CD4-positive, alpha-beta T cell treated with Interleukin-1 beta for 1 hour (primary cell): ENCODE measurements at places on chromosomes 5 and 9.

- no peak for DNase-seq
Measured at GRCh38 chr9:98944057-98944733, 488 bp downstream of the COL15A1 start.

- no peak for DNase-seq
Measured at GRCh38 chr5:77337246-77337645, 126.8 kb downstream of the PDE8B start.

- DNase-seq = no peak
Measured at GRCh38 chr5:111127453-111128195, 35.5 kb downstream of the WDR36 start.

GRCh38 chr9:98146101-98146991 lies 27.3 kb upstream of the TRIM14 start:
- no peak for DNase-seq

GRCh38 chr5:172556971-172557461 lies 84.0 kb upstream of the NEURL1B start:
- DNase-seq = no peak

DNA sequence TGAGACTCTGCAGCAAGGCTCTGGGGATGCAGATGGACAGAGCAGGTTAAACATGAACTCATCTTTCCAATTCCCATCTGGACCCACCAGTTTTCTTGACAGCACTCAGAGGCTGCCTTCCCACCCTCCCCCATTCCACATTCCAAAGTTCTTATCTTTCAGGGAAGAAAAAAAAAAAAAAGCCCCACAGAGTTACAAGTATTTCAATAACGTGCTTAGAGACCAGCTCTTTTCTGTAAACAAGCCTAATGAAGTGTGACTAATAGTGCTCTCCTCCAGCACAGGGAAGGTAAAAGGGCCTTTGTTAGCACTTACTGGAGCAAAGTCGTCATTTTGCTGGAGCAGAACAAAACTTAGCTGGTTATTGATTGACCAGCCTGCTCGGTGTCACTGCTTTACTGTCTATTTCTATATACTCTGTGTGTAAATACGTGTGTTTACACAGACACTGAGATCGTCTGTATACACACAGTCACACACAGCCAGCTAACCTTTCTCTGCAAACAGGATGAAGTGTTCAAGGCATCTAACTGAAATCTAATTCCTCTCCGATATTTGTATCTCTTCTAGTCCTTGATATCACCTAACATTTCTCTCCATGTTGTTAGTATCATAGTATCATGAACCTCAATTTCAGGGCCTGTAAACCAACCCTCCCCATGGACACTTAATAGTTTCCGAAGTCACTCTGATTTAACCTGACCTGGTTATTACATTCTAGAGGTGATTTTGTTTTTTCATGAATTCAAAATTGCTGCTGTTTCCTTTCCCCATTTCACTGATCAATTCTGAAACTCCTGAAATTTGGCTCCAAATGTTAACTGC lies 84.9 kb downstream of the ZNF608 start:
- no peak for DNase-seq

DNA sequence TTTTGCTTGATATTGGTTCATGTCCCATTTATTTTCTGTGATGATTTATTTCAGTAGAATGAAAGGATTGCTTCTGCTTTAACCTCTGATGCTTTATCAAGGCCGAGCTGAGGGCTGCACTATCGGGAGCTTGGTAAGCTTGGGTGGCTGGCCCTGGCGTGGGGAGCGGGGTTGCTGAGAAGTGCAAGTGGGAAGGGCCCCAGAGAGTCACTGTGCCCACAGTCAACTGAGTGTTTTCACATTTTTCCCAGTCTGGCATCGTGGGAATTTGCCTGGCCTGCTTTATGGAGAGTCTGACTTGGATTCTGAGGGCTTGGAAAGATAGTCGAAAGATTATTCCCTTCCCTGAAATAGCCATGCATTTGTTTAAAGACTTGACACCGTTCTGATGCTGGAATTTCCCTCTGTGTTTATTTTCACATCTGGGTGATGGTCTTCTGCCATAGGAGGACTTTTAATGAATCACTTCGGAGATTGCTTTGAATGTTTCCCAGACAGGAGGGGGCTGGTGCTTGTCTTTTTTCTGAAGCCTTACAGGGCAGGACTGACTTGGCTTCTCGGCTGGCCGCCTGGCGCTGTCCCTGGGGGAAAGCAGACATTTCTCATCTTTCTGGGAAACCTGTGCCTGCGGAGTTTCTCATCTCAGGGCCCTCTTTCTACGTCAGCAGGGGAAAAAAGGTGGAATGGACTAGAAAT lies 139.0 kb downstream of the BOD1 start:
- DNase-seq = no peak

GRCh38 chr9:133080161-133080560 lies 18.4 kb downstream of the CEL start:
- no peak for DNase-seq

GRCh38 chr5:158999339-158999738 lies 100.4 kb downstream of the EBF1 start:
- no peak for DNase-seq

GRCh38 chr9:132201139-132201538 lies 39.3 kb downstream of the NTNG2 start:
- DNase-seq = no peak

GRCh38 chr9:95494416-95495371 lies 22.1 kb downstream of the PTCH1 start:
- peak; percentile 86 for DNase-seq

- DNase-seq = no peak
Measured at GRCh38 chr5:145924849-145925248, 11.5 kb upstream of the SH3RF2 start.

- DNase-seq = no peak
Measured at GRCh38 chr9:86639899-86640379, 285.7 kb upstream of the TUT7 start.

DNA sequence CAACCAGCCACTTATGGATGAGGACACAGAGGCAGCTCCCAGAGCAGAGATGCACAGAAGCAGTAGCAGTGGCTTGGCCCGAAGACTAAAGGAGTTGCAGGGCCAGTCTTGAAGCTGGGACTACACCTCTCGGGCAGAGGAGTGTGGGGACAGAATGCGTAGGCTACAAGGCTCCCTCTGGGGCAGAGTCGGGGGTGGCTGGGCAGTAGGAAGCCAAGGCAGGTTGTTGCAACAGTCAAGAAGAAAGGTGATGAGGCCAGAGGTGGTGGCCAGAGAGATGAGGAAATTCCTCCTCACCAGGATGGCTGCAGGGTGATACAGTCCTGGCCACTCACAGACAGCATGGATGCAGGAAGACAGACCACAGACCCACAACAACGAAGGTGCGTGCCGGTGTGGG lies 4.9 kb upstream of the N4BP3 start:
- DNase-seq = no peak

GRCh38 chr9:84701801-84702200 lies 32.3 kb downstream of the NTRK2 start:
- no peak for DNase-seq

- no peak for DNase-seq
Measured at GRCh38 chr5:177368869-177369644, 11.3 kb downstream of the RGS14 start.

GRCh38 chr5:55232985-55233928 lies at the start of gene CCNO:
Gene CCNO (minus strand): TSS chr5:55233608. CDS start chr5:55233523, 85 bp downstream.
- peak; percentile 67 for DNase-seq

GRCh38 chr5:122611406-122611805 lies 163.5 kb upstream of the SNX2 start:
- DNase-seq = no peak

GRCh38 chr5:135222171-135222681 lies 176.8 kb downstream of the MACROH2A1 start:
- no peak for DNase-seq

DNA sequence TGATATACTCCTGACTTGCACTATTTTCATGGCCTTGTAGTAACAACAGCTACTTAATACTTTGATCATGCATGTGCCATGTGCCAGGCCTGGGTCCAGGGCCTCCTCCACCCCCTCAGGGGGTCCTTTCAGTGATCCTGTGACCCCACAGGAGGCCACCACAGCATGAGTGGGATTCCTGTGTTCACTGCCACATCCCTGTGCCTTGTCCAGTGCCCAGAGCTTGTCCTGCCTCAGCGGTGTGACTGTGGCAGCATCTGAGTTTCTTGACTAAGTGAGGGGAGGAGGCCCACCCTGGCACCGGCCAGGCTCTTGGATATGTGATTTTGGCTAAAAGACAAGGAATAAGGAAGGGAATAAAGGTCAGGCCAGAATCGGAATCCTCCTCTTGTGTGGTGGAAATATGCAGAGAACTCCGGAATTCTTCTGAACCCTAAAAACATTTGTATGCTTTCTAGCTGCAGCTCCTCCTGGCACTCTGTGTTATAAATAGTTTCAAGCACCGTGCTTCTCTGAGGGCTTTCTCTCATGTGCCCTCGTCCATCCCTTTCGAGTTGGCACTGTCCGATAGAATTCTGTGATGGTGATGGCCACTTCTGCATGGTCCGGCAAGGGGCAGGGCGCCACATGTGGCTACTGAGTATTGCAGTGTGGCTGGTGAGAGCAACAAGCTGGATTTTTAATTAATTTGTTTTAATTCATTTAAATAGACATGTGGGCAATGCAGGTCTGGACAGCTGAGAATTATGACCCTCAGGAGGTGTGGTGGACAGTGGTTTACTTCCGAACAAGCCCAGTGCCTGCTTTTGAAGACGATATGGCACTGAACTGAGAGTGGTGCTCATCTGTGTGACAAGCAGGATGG lies 31.8 kb downstream of the TENT4A start:
- DNase-seq = no peak

DNA sequence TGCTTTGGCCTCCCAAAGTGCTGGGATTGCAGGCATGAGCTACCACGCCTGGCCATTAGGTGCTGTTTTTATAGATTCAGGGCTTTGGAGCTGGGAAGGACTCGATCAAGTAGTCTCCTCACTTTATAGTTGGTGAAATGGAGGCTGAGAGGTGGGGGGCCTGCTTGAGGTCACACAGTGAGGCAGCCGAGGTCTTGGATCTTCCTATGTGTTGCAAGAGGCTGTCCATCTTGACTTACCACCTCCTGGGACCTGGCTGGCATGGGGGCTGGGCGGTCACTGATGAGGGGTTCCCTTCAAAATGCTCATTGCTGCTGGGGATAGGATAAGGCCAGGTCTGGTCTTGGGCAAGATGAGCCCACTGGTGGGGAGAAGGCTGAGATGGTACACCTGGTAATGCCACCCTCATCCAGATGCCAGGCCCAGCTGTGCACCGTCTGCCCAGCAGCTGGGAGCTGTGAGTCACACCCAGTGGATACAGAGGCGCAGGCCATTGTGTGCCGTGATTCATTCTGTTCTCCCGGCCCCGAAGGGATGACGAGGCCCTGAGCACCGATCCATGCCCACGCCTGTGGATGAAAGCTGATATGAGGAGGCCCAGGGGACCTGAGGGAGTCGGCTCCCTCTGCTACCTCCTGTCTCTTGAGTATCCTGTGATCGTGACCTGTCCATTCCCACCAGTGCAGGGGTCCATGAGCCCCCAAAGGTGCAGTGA lies 10.5 kb upstream of the NDST1 start:
- DNase-seq = no peak

- no peak for DNase-seq
Measured at GRCh38 chr9:6884990-6885389, 127.2 kb downstream of the KDM4C start.

GRCh38 chr9:114395334-114395617 lies 7.5 kb upstream of the AKNA start:
- no peak for DNase-seq

DNA sequence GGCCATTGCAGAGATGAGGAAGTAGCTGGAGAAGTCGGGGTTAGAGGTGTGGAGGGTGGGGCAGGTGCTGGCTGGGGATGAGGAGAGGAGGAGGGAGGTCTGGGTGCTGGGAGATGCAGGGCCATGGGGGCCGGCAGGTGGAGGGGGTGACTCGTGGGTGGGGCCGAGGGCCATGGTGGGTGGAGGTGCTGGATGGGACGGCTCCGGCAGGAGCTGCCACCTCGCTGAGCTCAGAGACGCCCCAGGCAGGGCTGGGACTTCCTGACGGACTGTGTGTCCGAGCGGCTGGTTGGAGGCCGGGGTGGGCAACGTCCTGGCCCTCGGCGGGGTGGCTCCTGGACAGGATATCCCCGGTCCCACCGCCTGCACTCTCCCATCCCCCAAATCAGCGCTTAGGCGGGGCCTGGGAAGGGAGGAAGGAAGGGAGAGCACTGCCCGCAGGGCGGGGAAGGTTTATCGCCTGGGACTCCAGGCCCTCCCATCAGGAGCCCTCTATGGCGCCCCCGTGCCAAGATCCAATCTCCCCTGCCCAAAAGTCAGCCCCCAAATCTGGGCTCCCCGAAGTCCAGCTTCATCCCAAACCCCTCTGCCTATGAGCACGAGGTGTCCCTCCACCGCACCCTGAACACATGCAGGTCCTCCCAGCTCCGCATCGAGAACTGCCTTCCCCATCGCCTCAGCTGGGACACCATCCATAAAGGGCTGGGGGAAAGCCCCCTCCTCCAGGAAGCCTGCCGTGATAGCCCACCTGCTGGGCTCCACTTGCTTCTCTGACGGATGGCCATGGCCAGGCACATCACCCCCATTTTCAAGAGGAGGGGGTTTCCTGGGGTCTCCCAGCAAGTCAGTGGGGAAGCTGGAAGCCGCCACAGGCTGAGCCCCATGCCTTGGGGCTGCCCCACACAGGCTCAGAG lies 58.3 kb upstream of the NOTCH1 start:
- no peak for DNase-seq

DNA sequence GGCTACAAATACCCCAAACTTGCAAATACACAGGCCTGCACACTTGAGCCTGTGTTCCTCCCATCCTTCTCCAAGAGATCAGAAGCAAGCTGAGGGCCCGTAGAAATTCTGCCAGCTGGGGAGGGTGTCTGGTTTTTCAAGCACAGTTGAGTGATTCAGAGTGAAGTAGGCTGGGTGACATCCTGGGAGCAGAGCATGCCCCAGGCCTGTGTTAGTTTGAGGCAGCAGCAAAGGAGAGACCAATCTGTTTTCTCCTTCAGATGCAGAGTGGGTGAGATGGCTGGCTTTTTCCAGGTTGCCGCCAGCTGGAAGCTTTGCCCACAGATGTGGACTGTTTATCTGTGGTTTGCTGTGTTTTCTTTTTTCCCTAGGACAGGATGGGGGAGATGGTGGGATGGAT lies 63.1 kb downstream of the RCL1 start:
- no peak for DNase-seq

- peak; percentile 26 for DNase-seq
Measured at GRCh38 chr9:79581794-79582193, 10.0 kb downstream of the TLE4 start.

- no peak for DNase-seq
Measured at GRCh38 chr9:95876595-95876994, 1.1 kb downstream of the ERCC6L2 start.
